Activated CD8-positive, alpha-beta memory T cell treated with anti-CD3 and anti-CD28 coated beads for 48 hours (primary cell): ENCODE measurements at places on chromosomes 6 and 20.

GRCh38 chr20:34022151-34022838 is 28.6 kb downstream of the RALY start:
- DNase-seq: no peak

DNA sequence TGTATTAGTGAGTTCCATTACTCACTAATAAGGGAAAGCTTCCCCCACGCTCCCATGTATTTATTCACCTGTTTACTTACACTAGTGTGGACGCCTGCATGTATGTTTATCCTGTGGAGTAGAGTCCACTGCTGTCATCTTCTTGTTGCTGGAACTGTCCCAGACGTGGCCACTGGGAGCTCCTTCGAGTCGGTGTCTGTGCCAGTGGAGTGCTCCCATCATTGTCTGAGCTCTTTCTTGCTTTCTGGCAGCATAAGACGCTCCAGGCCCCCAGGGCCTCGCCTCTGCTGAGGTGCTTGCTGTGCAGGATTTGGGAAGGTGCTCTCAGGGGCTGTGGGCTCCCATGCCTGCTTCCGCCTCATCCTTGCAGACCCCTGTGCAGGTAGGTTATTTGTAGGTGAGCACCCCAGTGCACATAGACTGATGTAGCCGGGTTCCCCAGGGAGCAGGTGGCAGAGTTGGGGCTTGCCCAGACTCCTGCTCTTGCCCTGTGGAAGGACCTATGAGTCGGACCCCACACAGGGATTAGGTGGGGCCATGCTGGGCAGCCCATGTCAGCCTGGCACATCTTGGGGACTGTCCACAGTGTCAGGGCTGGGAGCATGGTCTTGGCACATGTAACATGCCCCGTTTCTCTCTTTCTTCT is 16.6 kb downstream of the PHACTR3 start:
- DNase-seq: no peak

DNA sequence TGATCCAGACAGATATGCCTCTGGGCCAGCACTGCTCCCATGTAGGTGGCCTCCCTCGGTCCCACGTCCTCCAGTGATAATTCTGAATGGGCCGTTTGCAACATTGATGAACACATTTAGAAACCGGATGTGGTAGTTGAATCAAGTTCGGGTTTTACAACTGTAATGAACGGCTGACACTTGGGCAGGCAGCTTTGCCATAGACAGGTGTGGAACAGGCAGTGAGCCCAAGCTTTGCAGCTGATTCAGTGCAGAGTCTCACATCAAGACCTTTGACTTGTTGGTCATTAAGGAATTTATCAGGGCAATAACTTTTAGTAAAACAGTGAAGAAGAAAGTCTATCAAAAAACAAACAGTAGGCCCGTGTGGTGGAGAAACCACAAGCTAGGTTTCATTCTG is 466.6 kb upstream of the AGPAT4 start:
- no peak for DNase-seq

DNA sequence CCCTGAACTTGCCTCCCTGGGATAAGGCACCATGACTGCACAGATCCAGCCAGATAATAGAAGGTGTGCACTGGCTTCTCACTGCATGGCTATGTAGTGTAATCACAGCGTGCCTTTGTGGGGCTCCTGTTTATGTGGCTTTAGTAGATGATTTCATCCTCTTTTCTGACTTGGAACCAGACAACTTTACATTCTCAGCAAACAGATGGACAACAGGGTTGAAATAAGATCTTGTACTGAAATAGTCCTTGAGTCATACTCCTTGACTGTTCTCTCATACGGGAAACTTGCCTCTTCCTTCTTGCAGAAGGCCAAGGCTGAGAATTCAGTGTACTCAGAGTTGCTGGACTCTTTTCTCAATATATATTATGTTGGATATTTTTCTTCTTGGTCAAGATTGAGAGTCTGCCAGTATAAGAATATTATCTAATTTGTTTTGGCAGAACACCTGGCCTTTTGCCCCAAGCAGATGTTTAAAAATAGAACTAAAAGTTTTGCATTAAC is 25.0 kb upstream of the RNF144B start:
- DNase-seq: no peak

- DNase-seq: no peak
These were observed 46.6 kb downstream of the ZMYND8 start for GRCh38 chr20:47309806-47310426.

GRCh38 chr20:1087311-1087905 is 31.0 kb upstream of the PSMF1 start:
- DNase-seq: no peak

- no peak for DNase-seq
These were observed 65.6 kb upstream of the ARMH2 start for GRCh38 chr6:24864343-24864742.

DNA sequence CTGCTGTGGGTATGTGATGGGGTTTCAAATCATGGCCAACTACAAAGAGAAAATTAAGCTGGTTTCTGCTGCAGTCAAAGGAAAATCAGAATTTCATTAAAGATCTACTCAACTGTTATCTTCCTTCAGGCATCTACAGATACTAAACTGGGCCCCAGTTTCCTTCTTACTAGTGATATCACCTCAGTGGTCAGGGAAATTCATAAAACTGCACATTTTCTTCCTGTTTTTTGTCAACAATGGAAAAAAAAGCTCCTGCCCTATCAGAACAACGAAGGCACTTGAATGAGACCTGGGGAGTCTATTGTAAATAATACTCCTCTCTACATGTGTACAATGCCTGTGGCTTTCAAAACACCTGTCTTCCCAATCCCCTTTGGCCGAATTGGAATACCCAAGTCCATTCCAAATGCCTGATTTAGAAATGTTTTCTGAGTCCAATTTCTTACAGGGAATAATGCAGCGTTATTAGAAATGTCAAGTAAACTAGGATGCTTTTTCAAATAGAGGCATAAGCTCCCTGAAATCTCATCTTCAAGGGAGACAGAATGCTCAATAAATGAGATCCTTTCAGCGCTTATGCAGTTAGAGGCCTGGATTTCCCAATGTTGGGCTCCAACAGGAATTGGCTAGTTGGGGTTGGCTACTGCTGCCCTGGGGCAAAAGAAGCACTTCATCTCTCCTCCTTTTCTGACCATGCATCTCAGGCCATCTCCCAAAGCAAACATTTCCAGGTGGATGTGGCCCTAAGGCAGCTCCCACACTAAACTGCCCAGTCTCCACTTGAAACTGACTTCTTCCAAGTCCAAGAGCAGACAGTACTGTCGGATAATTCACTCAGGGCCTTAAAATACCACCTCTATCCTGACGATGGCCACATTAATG is 143.3 kb downstream of the NFATC2 start:
- DNase-seq: no peak

DNA sequence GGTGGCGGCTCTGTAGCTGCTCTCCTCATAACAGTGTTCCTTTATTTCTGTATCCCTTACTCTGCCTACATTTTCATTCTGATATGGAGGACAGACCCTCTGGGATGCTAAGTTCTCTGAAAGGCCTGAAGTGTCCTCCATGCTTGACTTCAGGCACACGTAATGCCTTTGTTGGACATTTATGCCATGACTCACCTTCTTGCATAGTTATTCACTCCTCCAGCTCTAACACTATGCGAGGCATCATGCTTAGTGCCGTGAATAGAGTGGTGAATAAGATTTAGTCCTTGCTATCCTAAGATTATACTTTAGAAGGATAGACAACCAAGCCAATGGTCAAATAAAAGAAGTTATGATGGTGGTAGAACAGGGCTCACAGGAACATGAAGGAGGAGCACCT is 760.9 kb upstream of the FLRT3 start:
- DNase-seq: no peak

- DNase-seq: no peak
These were observed 215.1 kb downstream of the KCNQ5 start for GRCh38 chr6:72836971-72837370.

GRCh38 chr20:46293084-46293483 is 15.2 kb downstream of the CDH22 start:
- DNase-seq: no peak

DNA sequence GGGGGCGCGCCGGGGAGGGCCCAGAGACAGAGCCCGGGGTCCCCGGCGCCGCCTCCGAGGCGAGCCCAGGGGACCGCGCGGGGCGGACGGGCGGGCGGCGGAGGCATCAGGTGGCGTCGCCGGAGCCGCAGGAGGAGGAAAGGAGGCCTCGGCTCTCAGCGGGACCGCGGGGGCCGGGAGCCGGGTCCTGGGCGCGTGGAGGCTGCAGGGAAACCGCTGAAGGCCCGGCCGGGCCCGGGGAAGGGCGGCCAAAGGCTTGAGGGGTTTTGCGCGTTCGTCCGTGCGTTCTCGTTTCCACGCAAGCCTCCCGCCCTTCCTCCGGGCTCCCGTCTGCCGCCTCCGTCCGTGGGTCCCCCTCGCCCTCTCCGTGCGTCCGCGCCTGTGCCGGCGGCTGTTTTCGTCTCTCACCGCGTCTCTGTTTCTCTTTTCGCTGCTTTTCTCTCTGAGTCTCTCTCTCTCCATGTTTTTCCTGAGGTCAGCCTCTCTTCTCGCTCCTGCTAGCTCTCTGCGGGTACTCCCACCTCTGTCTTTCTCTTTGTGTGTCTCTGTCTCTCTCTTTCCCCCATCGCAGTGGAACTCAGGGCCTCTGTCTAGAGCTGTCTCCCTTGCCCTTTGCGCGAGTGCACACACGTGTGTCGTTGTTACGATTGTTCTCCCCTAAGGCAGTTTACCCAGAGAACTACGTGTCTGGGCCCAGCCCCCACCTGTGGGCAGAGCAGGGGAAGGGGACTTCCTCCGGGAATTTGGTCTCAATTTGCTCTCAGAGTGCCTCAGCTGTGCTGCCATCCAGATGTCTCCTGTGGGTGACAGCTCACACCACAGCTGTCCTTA is 2.1 kb downstream of the IRF4 start:
- no peak for DNase-seq

DNA sequence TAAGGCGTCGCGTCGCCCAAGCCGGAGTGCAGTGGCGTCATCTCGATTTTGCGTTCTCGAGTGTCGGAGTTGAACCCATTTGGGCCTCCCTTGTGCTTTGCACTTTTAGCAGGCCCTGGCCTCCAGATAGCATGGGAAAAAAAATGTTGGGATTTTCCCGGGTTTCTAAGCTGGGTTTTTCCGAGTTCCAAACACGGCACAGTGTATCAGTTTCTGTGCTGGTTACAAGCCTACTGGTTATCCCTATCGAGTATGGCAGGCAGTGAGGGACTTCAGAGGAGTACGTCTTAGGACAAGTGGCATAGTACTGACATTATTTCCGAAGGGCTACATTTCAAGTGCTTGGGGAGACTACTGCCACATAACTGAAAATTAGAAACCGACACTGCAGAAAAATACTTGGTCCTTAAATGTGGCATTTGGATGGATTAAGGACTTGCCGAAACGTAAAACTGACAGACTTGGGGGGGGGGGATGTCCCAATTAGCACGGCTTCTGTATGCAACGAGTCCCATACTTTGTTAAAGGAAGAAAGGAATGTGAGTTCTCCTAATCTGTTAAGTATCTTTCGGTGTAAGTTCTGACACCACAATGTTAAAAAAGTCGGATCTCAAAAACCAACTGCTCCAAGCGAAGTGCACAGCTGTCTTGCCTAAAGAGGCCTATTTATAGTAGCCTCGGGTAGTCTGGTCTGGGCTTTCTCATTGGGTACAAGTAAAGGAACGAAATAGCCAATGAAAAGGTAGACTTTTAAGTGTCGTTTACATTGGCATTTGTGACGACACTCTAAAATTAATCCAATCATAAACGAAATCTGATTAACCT is 70.2 kb downstream of the HFE start:
- DNase-seq: no peak

DNA sequence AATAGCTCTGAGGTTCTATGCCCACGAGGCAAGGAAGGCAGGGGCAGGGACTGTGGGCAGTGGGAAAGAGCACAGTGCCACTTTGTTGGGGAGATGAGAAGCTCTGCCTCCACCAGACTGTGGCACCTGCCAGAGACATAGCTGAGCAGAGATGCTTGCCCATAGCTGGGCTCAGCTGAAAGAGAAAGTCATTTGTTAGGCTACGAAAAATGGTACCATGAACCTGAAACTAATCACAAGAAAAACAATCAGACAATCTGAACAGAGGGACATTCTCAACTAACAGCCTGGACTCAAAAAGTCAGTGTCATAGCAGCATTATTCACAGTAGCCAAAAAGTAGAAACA is 32.9 kb upstream of the TCP11 start:
- no peak for DNase-seq

DNA sequence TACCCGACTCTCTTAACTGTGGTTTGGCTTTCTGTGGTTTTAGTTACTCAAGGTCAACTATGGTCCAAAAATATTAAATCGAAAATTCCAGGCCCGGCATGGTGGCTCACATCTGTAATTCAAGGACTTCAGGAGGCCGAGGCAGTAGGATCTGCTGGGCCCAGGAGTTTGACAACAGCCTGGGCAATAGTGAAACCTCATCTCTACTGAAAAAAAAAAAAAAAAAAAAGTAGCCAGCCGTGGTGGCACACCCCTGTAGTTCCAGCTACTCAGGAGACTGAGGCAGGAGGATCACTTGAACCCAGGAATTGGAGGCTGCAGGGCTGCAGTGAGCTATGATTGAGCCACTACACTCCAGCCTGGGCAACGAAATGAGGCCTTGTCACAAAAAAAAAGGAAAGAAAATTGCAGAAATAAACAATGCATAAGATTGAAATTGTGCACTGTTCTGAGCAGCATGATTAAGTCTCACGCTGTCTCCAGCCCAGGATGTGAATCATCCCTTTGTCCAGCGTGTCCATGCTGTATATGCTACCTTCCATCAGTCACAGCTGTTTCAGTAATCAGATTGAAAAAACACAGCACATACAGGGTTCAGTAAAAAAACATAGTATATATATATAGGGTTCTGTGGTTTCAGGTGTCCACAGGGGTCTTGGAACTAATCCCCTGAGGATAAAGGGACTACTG is 40.7 kb downstream of the RGS17 start:
- DNase-seq: no peak

- no peak for DNase-seq
These were observed 119.2 kb upstream of the LAMA2 start for GRCh38 chr6:128763599-128764300.

- no peak for DNase-seq
These were observed 26.2 kb downstream of the RNF144B start for GRCh38 chr6:18413381-18413780.

- no peak for DNase-seq
These were observed 115.1 kb upstream of the JAG1 start for GRCh38 chr20:10788877-10789276.

DNA sequence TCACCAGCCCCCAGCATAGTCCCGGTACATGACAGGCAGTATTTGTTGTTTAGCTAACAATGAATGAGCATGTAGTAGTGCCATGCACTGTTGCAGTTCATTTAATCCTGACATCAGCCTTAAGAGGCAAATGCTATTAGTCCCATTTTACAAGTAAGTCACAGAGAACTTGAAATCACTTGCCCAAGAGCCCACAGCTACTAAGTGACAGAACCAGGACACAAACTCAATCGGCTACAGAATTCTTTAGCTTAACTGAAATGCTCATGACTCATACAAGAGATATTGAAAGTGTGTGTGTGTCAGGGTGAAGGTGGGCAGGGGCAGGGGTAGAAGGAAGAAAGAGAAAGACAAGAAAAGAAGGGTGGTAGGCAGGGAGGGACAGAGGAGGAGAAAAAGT is 52.7 kb downstream of the UNC5CL start:
- no peak for DNase-seq

- no peak for DNase-seq
These were observed 13.4 kb upstream of the IP6K3 start for GRCh38 chr6:33759887-33760629.
